Frontal cortex (tissue), 4 donors: ENCODE measurements at places on chromosomes 2 and 18. TPM values are rescaled to one million over a fixed set of nuclear protein-coding genes. Genes with fewer than 3 reads are reported as not detected.

- DNase-seq: peak; percentile 6
Measured at GRCh38 chr2:237026981-237027711, 58.5 kb upstream of the COPS8 start.

DNA sequence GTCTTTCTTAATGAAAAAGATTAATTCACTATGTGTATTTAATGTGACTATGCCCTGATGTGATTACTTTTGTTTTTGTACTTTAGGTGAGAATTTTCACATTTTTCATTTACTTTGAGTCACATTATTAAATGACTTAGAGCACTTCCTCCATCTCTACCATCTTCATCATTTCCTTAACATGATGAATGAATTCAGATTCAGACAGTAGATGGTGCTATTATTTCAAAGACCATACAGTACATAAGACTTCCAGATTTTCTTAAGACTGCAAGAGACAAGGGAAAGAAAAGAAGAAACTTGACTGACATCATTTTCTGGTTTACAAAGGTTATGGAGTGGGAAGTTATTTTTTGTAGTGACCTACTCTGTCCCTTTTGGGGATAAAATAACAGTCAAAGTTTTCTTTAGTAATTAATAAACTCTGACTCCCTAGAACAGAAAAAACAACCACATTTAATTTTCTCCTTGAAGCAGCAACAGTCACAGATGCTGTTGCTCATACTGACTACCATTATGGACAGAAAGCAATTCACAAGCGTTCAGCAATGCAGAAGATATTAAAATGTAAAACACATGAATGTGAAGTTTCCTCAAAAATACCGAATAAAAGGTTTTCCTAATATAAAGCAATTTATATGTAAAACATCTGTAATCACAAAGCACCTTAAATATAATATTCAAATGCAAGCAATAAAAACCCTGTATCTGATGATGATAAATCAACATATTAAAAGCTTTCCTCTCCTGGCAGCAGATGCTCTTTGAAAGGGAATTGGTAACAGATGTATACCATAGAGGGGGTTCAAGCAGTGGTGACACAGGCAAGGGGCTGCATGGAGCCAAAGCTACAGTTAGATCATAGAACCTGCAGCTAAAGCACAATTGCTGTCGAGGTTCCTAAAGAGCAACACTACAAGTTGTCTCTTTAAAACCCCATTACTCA, 1010.9 kb upstream of the NXPH2 start:
- peak; percentile 25 for DNase-seq

GRCh38 chr2:150012986-150013385, 425.4 kb upstream of the MMADHC start:
- no peak for DNase-seq

Gene DYSF
- 0.82 TPM for total RNA-seq

Gene CKAP2L
- total RNA-seq: 2.0 TPM
